Aorta (tissue), 5 donors: ENCODE measurements at places on chromosomes 16 and 17. TPM values are rescaled to one million over a fixed set of nuclear protein-coding genes. Genes with fewer than 3 reads are reported as not detected.
A peak's percentile ranks its signal among the peaks of the same experiment; 100 is the strongest.

DNA sequence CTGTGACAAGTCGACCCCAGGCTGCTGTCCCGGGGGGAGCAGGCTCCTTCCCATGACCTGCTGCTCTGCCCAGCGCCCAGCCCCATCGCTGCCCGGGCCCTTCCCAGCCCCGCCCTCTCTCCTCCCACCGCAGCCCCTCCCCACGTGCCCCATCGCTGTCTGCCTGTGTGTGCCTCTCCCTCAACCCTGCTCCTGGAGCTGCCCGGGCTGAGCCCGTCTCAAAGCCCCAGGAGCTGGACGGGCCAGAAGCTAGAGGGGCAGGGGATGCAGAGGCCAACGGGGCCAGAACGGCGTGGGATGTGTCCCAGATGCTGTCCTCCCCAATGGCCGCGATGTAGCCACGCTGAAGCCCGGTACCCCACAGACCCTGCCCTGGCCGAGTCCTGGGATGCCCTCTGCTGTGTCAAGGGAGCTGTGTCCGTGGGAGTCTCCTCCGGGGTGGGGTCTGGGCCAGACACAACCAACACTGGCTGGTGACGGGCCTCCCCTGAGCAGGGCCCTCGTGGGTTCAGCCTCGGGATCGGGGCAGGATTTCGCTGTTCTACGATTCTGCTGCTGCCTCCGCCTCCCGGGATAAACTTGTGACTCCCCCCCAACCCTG, 118.2 kb upstream of the ZNF750 start:
- no peak overlapping the region for H3K4me3 ChIP-seq
- H3K27me3 ChIP-seq, result no peaks in the 10 kb centered on the region
- no peak overlapping the region for H3K27ac ChIP-seq
- peak; percentile 68 for DNase-seq
- no peaks in the 10 kb centered on the region for H3K36me3 ChIP-seq
- H3K4me1 ChIP-seq, result no peaks in the 10 kb centered on the region

DNA sequence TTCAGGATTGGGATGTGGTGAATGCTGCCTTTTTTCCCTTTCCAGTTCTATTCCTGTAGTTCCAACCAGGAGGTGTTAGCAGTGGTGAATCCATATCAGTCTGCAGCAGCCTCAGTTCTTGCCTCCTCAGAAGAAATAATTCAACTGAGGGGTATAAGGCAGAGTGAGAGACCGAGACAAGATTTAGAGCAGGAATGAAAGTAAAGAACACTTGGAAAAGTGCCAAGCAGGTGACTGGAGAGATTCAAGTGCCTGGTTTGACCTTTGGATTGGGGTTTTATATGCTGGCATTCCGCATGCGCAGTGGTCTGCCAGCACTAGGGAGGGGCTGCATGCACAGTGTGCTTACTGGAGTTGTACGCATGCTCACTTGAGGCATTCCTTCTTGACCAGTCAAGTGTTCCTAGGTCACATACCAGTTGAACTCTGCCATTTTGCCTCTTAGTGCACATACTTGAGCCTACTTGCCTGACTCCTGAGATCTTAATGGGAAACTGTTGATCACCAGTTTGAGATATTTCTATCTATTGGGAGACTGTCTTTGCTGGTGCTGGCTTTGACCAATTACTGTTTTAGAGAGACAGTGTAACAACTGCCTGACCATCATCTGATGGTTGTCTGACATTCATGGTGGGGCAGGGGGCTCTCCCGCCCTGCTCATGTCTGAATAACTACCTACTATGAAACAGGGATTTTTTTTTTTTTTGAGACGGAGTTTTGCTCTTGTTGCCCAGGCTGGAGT, 680 bp upstream of the CCL15 start:
- no peaks in the 10 kb centered on the region for H3K36me3 ChIP-seq
- DNase-seq, result no peak
- H3K27ac ChIP-seq, result no peak overlapping the region
- no peaks in the 10 kb centered on the region for H3K4me1 ChIP-seq
- no peak overlapping the region for H3K4me3 ChIP-seq

GRCh38 chr17:3448059-3448665, 14.5 kb upstream of the OR1E2 start:
- H3K4me3 ChIP-seq, result no peak overlapping the region
- no peak for DNase-seq
- H3K4me1 ChIP-seq, result no peaks in the 10 kb centered on the region
- H3K27ac ChIP-seq, result no peak overlapping the region
- H3K36me3 ChIP-seq, result no peaks in the 10 kb centered on the region

- DNase-seq, result no peak
- H3K36me3 ChIP-seq, result no peaks in the 10 kb centered on the region
- no peak overlapping the region for H3K27ac ChIP-seq
- no peaks in the 10 kb centered on the region for H3K4me1 ChIP-seq
- no peak overlapping the region for H3K4me3 ChIP-seq
These were observed 536.9 kb downstream of the TMEM114 start for GRCh38 chr16:8053437-8053836.

ERN2 gene
- not detected for total RNA-seq

DNA sequence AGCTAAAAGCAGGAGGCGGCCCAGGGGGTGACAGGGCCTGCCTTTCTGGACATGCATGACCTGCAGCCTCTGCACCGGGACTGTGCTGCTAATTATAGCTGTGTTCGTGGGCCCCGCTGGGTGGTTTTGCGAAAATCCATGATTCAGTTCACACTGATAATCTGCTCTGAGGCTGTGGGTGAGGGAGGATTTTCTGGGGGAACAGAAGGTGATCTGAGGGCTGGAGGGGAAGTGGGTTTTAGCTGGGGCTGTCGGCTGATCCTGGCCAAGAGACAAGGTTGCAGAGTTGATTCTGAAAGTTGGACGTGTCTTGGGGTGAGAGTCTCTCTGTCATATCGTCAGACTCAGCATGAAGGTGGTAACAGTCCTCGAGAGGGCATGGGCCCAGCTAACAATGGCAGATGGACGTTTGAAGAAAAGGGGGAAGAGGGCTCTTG, 187.5 kb upstream of the ZNF469 start:
- no peaks in the 10 kb centered on the region for H3K27me3 ChIP-seq
- H3K4me1 ChIP-seq, result no peaks in the 10 kb centered on the region
- no peak overlapping the region for H3K27ac ChIP-seq

DNA sequence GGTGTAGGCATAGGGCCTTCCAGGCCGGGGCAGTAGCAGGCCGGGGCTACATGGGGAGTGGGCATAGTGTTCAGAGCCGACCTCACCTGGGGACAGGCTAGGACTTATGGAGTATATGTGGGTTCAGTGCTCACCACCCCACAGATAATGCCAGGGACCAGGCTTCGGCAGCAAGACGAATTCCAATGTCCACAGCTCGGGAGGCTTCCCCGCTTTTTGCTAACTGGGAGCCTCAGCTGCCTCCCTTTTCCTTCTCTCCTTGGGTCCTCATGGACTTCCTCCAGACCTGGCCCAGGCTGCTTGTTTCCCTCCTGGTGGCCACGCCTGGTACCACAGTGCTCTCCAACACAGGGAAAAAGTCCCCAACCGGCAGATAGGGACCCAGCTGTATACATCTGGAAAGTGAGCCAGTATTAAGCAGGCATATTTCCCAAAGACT, 20.1 kb upstream of the SLC46A1 start:
- no peaks in the 10 kb centered on the region for H3K36me3 ChIP-seq
- H3K27ac ChIP-seq, result no peak overlapping the region
- H3K4me3 ChIP-seq, result no peak overlapping the region
- no peaks in the 10 kb centered on the region for H3K4me1 ChIP-seq
- DNase-seq, result no peak
- no peaks in the 10 kb centered on the region for H3K27me3 ChIP-seq

KRT9 gene
- total RNA-seq, result not detected

DNA sequence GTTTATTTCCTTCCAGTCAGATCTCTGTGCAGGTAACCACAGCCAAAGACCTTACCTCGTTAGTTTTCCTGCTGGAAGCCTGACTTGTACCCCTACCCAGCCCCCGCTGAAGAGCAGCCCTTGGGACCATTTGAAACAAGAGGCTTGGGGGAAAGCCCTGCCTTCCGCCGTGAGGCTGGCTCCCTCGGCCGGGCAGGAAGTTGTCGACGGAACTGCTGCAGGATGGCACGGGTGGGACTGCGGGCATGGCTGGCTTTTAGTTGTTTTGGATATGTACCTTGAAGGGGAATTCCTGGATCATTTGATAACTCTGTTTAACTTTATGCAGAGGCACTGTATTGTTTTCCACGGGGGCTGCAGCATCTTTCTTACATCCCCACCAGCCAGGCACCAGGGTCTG, 49.0 kb upstream of the ENDOV start:
- peak; percentile 46 for DNase-seq
- H3K36me3 ChIP-seq, result peaks cover 9% of the 10 kb centered on the region
- no peak overlapping the region for H3K4me3 ChIP-seq
- no peaks in the 10 kb centered on the region for H3K27me3 ChIP-seq

GRCh38 chr17:42055496-42055895, 5.1 kb upstream of the C17orf113 start:
- no peaks in the 10 kb centered on the region for H3K4me1 ChIP-seq
- H3K27me3 ChIP-seq, result no peaks in the 10 kb centered on the region
- H3K4me3 ChIP-seq, result no peak overlapping the region
- H3K27ac ChIP-seq, result no peak overlapping the region
- no peak for DNase-seq

KRTAP4-3 gene
- total RNA-seq, result not detected

CTCF gene
- total RNA-seq, result 28.5 TPM

DLX4 gene
- total RNA-seq, result not detected

FAHD1 gene
- 7.4 TPM for total RNA-seq

GLIS2 gene
- 72.6 TPM for total RNA-seq

- DNase-seq, result no peak
- H3K27ac ChIP-seq, result no peak overlapping the region
- H3K4me1 ChIP-seq, result peaks cover 6% of the 10 kb centered on the region
- no peaks in the 10 kb centered on the region for H3K36me3 ChIP-seq
- peak overlapping the region; percentile 27 for H3K4me3 ChIP-seq
- no peaks in the 10 kb centered on the region for H3K27me3 ChIP-seq
These were observed 860 bp upstream of the DCAF7 start for GRCh38 chr17:63549289-63549945.

ZSWIM7 gene
- total RNA-seq, result 14.6 TPM

SCN4A gene
- 3.2 TPM for total RNA-seq

CD300E gene
- 2.8 TPM for total RNA-seq

CDC6 gene
- 2.5 TPM for total RNA-seq

GRCh38 chr17:31524926-31525800, 133.7 kb downstream of the RAB11FIP4 start:
- no peaks in the 10 kb centered on the region for H3K4me1 ChIP-seq
- no peaks in the 10 kb centered on the region for H3K36me3 ChIP-seq
- no peak overlapping the region for H3K4me3 ChIP-seq
- DNase-seq, result peak; percentile 98
- no peaks in the 10 kb centered on the region for H3K27me3 ChIP-seq

- H3K36me3 ChIP-seq, result no peaks in the 10 kb centered on the region
- H3K27me3 ChIP-seq, result no peaks in the 10 kb centered on the region
- no peaks in the 10 kb centered on the region for H3K4me1 ChIP-seq
- DNase-seq, result no peak
- H3K27ac ChIP-seq, result peak overlapping the region; percentile 31
These were observed 23.8 kb downstream of the AKAP1 start for GRCh38 chr17:57108671-57109392.

DNA sequence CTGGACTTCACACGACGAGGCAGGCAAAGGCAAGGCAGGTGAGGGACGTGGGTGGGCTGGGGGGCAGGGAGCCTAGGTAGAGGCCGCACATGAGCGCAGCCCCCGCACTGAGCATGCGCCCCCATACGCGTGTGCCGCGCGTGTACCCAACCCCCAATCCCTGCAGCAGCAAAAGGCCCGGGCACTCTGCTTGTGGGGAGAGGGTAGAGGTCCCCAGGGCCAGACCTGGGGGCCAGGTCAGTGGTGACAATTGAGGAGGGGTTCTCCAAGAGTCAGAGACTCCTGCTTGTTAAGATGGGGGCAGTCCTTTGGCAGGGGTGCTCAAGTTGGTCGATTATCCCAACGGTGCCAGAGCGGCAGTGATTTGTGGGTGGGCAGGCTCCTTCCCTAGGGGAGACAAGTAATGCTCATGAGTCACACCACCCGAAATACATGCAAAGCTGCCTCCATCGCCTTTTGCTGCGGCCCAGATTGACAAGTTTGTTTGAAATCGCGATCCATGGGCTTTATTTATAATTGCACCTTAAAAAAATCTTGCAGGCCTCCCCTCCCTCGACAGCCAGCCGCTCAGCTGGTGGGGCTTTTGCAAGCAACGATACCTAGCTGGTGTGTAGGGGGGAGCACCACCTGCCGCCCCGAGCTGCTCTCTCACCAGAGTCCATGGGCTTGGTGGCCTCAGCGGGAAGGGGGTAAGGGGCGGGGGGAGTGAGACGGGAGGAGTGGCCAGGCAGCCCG, 1.1 kb upstream of the GIT1 start:
- no peaks in the 10 kb centered on the region for H3K36me3 ChIP-seq
- H3K4me1 ChIP-seq, result peaks cover 2% of the 10 kb centered on the region
- peak; percentile 82 for DNase-seq
- H3K4me3 ChIP-seq, result no peak overlapping the region

- H3K36me3 ChIP-seq, result peaks cover 3% of the 10 kb centered on the region
- no peaks in the 10 kb centered on the region for H3K4me1 ChIP-seq
These were observed 13.2 kb downstream of the DDX42 start for GRCh38 chr17:63786971-63787711.

KRT25 gene
- not detected for total RNA-seq

DNA sequence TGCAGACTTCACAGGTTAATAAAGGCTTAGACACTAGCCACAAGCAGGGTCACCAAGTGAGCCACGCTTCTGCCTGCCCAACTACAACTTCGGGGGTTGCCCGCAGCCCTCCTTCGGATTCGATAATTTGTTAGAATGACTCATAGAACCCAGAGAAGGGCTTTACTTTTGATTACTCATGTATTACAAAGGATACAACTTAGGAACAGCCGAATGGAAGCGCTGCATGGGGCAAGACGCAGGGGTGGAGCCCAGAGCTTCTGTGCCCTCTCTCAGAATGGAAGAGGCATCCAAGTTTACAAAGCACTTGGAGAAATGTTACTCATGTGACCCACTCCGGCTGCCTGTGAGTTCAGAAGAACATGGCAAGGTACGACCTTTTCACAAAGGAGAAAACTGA, 7.5 kb upstream of the CDH5 start:
- H3K4me3 ChIP-seq, result no peak overlapping the region
- H3K27me3 ChIP-seq, result no peaks in the 10 kb centered on the region
- H3K27ac ChIP-seq, result no peak overlapping the region
- no peak for DNase-seq
- no peaks in the 10 kb centered on the region for H3K4me1 ChIP-seq
- H3K36me3 ChIP-seq, result no peaks in the 10 kb centered on the region

MATCAP1 gene
- total RNA-seq, result 18.1 TPM

C17orf100 gene
- 1.5 TPM for total RNA-seq

- no peaks in the 10 kb centered on the region for H3K4me1 ChIP-seq
- no peak overlapping the region for H3K27ac ChIP-seq
- no peak for DNase-seq
- H3K36me3 ChIP-seq, result no peaks in the 10 kb centered on the region
- H3K27me3 ChIP-seq, result no peaks in the 10 kb centered on the region
- H3K4me3 ChIP-seq, result no peak overlapping the region
These were observed 18.2 kb downstream of the METTL22 start for GRCh38 chr16:8639694-8640093.

PLA2G10 gene
- not detected for total RNA-seq

CCL4L2 gene
- 1.4 TPM for total RNA-seq
